ENCODE measurements at places on chromosomes 1 and 21.

DNA sequence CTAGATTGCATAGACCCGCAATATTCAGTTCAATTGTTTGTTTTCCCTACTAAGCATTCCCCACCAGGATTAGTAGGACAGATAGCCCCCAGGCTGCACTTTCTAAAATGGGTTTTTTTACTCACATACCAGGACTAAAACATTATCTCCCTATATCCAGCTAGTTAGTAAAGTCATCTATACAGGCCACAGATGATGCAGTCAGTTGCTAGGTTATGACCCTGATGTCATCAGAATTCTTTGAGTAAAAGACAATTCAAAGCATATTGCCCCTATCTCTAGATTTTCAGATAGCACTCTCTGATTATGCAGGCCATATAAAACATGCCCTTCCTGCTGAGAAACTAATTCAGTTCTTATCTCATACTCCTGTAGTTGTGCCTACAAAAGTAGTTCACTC, 203.6 kb downstream of the LBR start:
- no peak for DNase-seq

GRCh38 chr1:204278251-204278650, 64.5 kb upstream of the GOLT1A start:
- no peak for DNase-seq

GRCh38 chr1:897226-897625, 26.5 kb upstream of the SAMD11 start:
- DNase-seq, result no peak

DNA sequence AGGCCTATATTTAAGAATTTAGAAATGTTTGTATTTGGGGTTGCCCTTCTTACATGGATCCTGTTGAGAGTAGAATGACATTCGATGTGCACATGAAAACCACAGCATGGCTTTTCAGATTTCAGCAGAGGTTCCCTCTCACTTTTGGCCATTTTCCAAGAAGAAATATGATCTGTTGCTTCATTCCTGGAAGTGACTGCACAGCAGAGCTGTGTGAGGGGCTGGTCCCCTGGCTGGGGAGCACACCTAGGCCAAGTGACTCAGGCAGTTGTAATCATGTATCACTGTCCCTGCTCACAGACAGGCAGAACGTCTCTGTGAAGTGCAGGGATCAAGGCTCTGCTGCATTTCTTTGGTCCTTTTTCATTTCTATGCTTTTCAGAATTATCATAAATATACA, 32.3 kb downstream of the AGT start:
- DNase-seq, result no peak

DNA sequence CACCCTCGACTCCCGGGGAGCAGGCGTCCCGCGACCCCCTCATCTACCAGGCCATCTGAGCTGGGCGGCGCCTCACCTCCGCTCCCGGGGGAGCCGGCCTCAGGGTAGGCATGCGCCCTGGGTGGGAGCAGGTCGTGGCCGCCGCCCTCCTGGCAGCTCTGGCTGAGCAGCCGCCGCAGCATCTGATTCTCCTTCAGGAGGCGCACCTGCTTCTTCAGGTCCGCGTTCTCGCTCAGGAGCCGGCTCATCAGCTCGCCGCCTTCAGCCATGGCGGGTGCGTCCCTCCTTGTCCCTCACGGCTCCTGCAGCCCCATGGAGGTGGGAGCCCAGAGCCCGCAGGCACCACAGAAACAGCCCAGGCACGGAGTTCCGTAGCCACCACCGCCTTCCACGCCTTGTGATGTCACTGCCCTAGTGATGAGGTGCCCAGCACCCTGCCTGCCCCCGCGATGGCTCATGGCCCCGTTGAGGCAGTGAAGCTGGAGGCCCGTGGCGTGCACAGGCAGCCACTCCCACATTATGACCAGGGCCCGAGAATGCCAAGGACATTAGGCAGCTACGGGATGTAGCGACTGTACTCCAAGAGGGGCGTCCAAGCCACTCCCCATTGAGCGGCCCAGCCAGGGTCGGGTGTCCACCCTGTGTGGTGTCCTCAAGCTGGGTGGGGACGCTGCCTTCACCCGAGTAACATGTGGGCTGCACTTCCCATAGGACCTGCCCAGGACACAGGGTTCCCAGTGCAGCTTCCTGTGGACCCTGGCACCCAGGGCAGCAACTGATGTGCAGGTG, 1.5 kb downstream of the SPATC1L start:
- DNase-seq, result no peak
